CD14-positive monocyte (primary cell): ENCODE measurements at places on chromosomes 2 and 18. TPM values are rescaled to one million over a fixed set of nuclear protein-coding genes. Genes with fewer than 3 reads are reported as not detected.

The ZAP70 gene
- polyA plus RNA-seq = 0.38 TPM

The DNER gene
- polyA plus RNA-seq = 0.12 TPM

The SP100 gene
- 97.4 TPM for polyA plus RNA-seq

The FOXI3 gene
- not detected in 2 replicates for polyA plus RNA-seq

The C2orf81 gene
- 1.7 TPM for polyA plus RNA-seq

The BCL11A gene
- 5.6 and 15.6 TPM in 2 replicates for polyA plus RNA-seq

The ECEL1 gene
- not detected for polyA plus RNA-seq

The LAMA1 gene
- not detected for polyA plus RNA-seq
